Jurkat, Clone E6-1 (cell line): ENCODE measurements at places on chromosomes 11 and 22.

DNA sequence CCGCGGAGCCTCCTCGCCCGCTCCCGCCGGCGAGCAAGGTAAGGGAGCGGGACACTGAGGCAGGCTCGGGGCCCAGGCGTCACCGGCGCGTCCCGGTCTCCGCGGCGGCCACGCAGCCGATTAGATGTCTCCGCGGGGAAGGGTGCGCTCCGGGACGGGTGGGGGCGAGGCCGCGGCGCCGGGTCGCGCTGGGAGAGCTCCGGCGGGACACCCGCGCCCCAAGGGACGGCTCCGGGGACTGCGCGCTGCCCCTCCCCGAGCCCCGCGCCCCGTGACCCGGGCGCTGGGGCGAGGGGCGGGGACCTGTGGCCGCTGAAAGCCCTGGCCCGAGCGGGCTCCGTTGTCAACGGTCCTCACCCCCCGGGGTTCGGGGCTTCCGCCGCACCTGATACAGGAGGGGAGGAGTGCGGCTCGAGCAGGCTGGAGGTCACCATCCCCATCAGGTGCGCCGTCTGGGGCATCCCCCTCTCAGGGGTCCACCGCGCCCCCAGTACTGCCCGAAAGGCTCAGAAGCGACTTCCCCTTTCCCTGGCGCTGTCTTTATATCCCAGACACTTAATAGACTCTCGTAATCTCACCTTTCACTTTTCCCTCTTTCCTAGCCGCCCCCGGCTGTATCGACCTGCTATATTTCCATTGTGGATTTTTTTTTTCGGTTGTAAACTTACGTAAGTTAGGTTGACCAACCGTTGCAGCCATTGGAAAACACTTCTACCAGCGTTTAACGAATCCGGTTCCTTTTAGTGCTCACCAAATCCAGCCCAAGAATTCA is 573 bp downstream of the PPFIA1 start:
- no peak for DNase-seq

- peak; percentile 96 for DNase-seq
Observed at GRCh38 chr22:42286205-42286604, 15.8 kb upstream of the TCF20 start.

DNA sequence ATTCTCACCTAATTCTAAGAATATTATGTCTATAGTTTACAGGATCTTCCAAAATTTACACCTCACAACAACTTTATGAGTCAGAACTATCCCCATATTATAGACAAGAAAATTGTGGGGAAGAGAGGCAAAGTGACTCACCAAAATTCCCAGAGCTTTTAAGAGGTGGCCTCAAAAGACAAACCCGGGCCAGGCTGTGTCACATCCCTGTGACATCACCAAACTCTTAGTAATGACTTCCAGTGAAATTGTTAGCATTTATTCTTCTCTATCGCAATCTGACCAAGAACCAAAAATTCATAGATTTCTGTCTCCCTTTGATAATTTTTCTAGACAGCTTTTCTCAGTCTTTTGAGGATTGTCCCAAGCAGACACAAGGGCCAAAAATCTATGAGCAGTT is 134.3 kb downstream of the SNX19 start:
- no peak for DNase-seq

DNA sequence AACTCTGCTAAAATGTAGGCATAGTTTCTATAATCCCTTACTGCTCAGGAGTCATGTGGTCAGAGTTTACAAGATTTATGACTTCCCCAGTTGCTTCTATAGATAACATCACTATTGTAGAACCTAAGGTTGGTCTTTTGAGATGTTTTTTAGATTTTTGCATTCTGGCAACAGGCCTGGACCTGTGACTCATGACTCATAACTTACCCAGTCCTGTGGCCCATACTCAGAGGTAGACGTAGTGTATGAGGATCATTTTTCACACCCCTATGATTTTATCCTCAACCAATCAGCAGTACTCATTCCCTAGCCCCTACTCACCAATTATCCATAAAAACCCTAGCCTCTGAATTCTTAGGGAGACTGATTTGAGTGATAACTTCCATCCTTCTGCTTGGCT is 384.4 kb upstream of the DDI1 start:
- no peak for DNase-seq

DNA sequence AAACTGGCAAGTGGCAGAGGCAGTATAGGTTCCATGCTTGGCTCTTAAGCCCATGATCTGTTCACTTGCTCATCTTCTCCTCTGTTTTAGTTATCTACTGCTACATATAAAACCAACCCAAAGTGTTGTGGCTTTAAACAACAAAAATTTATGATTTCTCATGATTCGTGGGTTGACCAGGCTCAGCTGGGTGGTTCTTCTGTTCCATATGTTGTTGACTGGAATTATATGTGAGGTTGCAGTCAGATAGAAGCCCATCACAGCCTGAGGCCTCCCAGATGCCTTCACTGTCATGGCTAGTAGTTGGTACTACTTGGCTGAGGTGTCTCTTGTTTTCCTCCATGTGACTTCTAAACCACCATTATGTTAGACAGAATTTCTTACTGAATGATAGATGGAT is 632.6 kb downstream of the NELL1 start:
- no peak for DNase-seq
